ENCODE measurements at places on chromosomes 16 and 17.

DNA sequence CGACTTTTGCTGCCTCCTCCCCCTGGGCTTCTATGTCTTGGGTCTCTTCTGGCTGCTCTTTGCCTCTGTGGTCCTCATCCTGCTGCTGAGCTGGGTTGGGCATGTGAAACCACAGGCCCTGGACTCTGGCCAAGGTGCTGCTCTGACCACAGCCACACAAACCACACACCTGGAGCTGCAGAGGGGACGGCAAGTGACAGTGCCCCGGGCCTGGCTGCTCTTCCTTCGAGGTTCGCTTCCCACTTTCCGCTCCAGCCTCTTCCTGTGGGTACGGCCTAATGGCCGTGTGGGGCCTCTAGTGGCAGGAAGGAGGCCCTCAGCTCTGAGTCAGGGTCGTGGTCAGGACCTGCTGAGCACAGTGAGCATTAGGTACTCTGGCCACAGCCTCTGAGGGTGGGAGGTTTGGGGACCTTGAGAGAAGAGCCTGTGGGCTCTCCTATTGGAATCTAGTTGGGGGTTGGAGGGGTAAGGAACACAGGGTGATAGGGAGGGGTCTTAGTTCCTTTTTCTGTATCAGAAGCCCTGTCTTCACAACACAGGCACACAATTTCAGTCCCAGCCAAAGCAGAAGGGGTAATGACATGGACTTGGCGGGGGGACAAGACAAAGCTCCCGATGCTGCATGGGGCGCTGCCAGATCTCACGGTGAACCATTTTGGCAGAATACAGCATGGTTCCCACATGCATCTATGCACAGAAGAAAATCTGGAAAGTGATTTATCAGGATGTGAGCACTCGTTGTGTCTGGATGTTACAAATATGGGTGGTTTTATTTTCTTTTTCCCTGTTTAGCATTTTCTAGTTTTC is 2.3 kb downstream of the GP1BA start:
- DNase-seq = no peak

DNA sequence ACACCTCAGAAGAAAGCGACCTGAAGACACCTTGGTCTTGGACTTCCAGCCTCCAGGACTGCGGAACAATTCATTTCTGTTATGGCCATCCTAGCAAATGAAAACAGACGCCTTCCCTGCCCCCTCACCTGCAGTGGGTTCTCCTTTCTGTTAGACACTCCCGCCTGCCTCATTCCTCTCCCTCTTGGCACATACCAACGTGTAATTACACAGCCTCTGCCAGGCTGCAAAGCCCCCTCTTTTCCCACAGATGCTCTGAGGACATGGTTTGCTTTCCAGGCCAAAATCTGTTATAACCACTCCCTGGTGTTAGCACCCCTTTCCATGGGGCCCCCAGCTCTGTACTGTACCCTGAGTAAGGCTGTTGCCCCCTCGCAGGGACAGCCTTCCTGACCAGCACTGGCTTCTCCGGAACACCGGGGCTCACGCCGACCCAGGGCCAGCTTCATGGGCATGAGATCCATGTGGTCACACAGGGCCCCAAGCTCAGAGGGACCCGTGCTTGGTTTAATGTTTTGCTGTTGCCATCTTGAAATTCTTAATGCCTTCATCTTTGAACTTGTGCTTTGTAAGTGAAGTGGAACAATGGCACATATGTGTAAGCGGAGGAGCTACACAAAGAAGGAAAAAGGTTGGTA is 64.1 kb downstream of the SDK2 start:
- no peak for DNase-seq

DNA sequence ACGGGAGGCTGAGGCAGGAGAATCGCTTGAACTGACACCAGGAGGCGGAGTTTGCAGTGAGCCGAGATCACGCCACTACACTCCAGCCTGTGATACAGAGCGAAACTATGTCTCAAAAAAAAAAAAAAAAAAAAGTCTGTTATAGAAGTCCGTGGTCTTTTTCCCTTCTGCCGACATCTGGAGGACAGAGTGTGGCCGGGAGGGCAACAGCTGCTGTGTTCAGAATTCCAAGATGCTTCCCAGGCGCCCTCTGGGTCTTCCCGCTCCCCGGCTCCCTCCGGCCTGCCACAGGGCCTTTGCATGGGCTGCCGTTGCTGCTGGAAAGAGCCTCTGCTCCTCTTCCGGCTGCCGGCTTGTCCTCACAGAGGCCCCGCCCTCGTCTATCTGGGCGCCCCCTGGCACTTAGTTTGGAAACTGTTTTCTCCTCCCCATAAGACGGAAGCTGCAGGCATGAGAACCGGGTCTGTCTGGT is 2.4 kb upstream of the CACNA1H start:
- no peak for DNase-seq

- DNase-seq = no peak
These were observed 35.4 kb downstream of the KCNJ16 start for GRCh38 chr17:70110443-70110880.

GRCh38 chr17:18045691-18046350 is 6.6 kb downstream of the GID4 start:
- DNase-seq = no peak

- DNase-seq = no peak
These were observed 13.4 kb downstream of the CSF3 start for GRCh38 chr17:40028595-40028994.

- DNase-seq = no peak
These were observed 42.7 kb downstream of the GNA13 start for GRCh38 chr17:65013613-65014391.

GRCh38 chr16:74778646-74779045 is 4.0 kb upstream of the FA2H start:
- no peak for DNase-seq

GRCh38 chr17:30344283-30345088 is 10.6 kb upstream of the TMIGD1 start:
- peak; percentile 78 for DNase-seq

DNA sequence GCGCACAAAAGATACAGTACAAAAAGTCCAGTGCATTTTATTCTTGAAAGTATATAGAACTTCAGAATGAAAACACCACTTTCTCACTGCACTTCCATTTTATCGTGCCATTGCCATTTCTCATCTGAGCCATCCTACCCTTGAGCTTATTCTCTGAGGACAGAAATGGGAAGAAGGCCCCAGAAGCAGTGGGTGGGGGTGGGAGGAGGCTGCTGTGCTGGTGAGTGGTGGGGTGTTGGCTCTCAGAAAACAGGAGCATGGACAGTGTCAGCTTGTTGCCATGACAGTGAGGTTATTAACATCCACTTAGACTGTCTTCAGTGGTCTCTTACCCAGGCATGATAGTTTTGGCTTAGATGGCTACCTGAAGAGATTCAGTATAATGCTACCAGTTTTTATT is 4.5 kb downstream of the ATMIN start:
- DNase-seq = no peak

DNA sequence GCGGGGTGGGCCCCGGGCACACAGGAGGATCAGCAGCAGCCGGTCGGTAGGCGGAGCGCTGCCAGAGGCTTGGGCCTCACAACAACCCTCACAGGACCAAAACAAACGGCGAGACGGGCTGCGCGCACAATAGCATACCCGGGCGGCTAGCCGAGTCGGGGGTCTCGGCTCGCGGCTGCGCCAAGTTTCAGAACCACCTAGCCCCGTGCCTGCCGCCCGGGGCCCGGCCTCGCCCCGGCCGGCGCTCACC is 732 bp downstream of the ULK2 start:
- DNase-seq = peak; percentile 72

- no peak for DNase-seq
These were observed 24.8 kb downstream of the ZFPM1 start for GRCh38 chr16:88477631-88478519.

GRCh38 chr16:85835956-85836705 is 36.6 kb downstream of the COX4I1 start:
- no peak for DNase-seq

DNA sequence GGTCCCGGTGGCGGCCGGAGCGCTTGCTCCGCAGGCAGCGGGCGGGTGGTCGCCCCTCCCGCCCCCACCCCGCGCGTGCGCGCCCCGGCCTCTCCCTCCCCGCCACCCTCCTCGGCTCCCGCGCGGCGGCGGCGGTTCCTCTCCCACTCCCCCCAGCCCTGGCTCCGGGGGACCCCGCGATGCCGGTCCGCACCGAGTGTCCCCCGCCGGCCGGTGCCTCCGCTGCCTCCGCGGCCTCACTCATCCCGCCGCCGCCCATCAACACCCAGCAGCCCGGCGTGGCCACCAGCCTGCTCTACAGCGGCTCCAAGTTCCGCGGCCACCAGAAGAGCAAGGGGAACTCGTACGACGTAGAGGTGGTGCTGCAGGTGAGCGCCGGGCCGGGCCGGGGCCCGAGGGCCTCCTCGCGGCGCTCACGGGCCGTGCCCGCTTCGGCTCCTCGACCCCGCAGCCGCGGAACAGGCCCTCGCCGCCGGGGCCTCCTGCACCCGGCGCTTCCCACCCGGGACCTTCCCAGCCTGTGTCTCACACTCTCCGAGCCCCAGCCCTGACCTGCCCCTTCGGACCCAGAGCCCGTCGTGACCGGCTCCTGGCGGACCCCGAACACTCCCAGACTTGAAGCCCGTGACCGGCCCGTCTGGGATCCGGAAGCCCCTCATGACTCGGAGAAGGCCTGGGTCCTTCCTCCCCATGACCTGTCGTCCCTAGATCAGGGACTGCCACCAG is 490 bp downstream of the GID4 start:
- DNase-seq = no peak

- no peak for DNase-seq
These were observed 28.2 kb downstream of the GJC1 start for GRCh38 chr17:44801880-44802279.

GRCh38 chr17:61005358-61005757 is 327.7 kb downstream of the BCAS3 start:
- no peak for DNase-seq

- DNase-seq = no peak
These were observed 90.8 kb downstream of the DYNLRB2 start for GRCh38 chr16:80631581-80631980.

- no peak for DNase-seq
These were observed 74.1 kb downstream of the SNX11 start for GRCh38 chr17:48181653-48182052.

GRCh38 chr17:66431910-66432309 is 129.5 kb downstream of the PRKCA start:
- DNase-seq = no peak

DNA sequence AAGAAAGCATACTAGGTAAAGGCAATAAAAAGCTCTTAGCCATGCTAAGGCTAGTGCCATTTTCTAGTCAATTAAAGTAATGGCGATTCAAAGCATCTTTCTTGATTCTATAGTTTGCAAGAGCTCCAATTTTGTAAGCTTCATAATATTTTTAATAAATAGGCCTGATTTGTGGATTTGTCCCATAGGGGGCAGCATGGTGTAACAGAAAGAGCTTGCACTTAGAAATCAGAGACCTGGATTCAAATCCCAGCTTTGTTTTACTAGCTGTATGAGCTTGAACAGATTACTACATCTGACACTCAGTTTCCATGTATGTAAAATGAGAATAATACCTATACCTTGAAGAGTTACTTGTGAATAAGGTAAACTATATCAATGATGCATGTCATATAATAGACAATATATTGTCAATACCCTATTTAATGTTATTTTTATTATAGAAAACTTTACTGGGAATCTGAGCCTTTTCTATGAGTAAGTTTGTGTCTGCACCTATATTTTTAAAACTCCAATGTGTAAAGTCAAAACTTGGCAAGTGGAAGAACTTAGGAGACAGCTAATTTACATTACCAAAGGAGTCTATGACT is 93.6 kb upstream of the NOG start:
- no peak for DNase-seq

DNA sequence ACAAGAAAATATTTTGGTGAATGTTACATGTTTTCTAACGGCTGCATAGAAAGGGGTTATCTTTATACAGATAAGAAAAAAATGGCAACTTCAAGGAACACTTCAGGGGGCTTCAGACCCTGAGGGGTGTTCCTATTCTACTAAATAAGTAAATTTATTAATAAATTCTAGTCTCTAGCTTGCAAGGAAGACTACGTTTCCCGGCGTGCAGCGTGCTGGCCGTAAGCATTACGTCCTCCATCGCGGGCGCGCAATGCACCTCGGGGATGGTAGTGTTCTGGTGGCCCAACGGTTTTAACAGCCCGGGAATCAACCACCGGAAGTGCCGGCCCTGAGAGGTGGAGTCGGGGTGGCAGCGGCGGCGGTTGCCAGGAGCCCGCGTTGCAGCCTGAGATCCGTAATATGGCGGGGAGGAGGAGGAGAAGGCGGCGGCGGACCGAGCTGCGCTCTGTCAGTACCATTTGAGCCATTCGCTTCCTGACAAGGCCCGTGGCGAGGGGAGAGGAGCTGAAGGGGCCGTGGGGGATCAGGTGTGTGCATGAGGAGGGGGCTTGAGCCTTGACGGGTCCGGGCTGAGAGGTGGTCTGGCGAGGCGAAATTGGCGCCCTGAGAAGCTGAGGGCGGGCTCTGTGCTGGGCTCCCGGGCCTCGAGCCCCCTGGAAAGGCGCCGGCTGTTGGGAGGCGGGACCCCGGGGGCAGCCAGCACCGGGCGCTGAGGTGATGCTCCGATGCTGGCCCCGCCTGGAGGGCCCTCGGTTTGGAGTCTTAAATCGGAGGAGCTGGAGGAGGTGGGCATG is at the start of gene CCP110:
CCP110 (plus strand) TSS at position 384 of the 797 bp plus-strand sequence. CDS start 3,940 bp downstream, outside the sequence.
- DNase-seq = peak; percentile 98

DNA sequence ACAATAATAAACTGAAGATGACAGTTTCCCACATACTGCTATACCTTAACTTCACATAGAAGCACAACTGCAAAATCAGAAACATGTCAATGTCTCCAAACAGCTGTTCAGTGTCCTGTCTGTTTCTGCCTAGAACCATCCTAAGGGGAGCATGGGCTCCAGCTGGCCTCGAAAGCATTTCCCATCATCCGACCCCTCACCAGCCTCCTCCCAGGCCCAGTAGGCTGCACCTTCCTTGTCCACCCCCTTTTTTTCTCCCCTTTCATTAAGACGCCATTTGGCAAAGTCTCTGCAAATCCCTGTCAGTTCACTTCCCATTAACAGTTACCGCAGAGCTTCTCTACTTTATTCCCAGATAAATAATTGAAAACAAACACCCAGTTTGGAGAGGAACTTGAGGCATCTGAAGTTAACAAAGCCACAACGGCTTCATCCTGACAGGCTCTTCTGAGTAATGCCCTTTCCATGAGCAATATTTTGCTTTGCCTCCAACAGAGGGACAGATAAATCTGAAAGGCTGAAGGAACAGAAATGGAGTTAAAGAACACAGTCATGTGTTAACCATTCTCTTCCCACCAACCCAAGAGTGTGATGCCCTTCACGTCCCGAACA is 65.3 kb downstream of the SLC39A11 start:
- no peak for DNase-seq
